ENCODE measurements at places on chromosomes 12 and 14.
A peak's percentile ranks its signal among the peaks of the same experiment; 100 is the strongest.

- no peak for DNase-seq
Observed at GRCh38 chr12:93786656-93787397, 109.7 kb downstream of the CRADD start.

DNA sequence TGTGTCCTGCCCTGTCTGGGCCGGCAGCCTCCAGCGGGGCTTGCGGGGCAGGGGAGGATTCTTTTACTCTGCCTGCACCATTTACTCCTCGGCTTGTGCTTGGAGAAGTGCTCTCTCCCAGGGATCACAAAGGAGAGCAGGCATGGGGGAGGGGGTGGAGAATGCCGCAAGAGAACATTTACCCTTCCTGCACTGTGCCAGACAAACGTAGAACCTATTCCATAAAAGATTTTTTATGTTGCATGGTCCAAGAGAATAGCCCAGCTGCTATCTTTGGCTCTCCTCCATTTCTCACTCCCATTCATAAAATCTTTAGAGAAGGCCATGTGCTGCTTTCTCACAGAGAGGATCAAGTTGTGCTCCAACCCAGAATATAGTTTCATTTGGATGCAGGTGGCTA lies 159.4 kb downstream of the SPTSSA start:
- peak; percentile 96 for DNase-seq

- peak; percentile 17 for DNase-seq
Observed at GRCh38 chr14:21917699-21918436, 244.2 kb upstream of the OR4E1 start.

DNA sequence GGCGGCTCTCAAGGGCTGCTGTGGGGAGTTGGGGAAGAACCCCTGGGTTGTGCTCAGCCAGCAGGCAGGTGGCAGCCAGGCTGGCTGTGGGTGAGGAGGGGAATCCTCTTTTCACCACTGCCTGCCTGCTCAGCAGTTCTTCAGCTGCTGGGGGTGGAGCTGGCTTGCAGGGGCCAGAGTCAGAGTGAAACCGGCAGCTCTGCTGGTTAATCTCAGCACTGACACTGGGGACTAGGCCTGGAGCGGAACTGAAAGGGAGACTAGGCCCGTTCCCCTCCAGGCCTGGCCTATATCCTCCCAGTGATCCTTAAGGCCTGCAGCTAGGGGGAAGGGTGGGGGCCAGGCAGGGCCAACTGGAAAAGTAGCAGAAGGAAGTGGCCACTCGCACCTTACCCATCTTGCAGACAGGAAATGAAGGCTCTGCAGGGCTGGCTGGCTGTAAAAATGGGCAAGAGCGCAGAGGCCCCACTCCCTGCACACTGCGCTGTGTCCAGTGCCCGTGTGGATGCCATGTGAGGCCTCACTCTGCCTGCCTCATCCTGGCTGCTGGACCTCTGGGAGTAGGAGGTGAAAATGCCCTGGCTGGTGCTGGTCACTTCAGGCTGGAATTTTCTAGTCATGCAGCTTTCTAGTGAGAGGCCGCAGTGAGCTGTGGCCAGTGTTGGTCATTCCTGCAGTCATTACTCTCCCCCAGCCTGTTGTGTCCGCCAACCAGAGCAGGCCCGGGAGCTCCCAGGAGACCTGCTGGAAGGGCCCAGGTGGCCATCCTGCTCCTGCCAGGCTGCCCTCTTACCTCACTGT lies 39.4 kb downstream of the SH2B3 start:
- DNase-seq = no peak

- no peak for DNase-seq
Observed at GRCh38 chr12:108403952-108404351, 64.8 kb upstream of the CMKLR1 start.

GRCh38 chr12:31494455-31494854 lies 96.5 kb downstream of the DENND5B start:
- DNase-seq = no peak

- peak; percentile 88 for DNase-seq
Observed at GRCh38 chr14:89303456-89304435, 113.3 kb downstream of the FOXN3 start.

- no peak for DNase-seq
Observed at GRCh38 chr14:69948351-69948750, 69.1 kb downstream of the SMOC1 start.

- no peak for DNase-seq
Observed at GRCh38 chr12:76876696-76877229, 2.1 kb downstream of the CSRP2 start.

DNA sequence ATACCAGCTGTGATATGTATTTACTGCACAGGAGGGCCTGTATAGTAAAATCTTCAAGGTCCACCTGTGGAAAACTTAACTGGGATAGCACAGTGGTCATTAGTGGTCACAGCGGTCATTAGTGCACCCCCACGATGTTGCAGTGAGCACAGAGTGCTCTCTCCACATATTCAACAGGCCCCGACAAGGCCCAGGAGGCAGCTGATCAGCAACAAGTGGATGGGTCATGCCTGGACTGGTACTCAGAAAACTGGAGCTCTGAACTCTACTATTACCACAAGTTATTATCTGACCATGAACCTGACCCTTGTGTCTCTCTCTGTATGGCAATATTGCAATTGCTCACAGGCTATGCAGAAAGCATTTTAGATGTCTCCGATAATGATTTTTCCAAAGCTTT lies 129.5 kb downstream of the SLC35F4 start:
- DNase-seq = no peak

DNA sequence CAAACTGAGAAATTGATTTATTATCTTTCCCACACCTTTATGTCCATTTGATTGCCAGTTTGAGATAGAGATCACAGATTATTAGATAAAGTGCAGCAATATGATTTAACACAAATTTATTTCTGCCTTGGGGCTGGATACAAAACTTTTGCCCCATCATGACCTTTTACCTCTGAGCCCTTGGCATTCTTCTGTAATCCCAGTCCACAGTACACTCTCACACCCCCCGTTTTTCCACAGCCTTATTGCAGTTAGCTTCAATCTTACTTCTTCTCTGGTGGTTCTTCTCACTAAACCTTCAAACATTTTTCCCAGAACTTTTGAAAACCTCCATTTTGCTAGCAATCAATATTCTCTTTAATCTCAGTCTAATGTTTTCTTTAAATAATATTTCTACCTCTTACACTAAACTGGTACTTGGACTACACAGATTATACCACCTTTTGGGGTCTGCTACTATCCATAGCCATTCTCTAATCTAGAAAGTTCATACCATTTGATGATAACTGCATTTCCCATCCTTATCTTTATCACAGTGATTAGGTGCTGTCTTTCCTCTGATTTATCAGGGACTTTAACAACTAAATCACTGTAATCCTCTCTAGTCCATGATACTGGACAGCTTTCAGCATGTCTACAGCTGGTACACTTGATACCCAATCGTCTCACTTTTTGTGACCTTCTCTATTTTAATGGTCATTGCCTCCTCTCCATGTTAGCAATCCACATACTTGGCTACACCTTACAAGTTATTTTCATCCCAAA lies 186.7 kb upstream of the PDE3A start:
- no peak for DNase-seq

DNA sequence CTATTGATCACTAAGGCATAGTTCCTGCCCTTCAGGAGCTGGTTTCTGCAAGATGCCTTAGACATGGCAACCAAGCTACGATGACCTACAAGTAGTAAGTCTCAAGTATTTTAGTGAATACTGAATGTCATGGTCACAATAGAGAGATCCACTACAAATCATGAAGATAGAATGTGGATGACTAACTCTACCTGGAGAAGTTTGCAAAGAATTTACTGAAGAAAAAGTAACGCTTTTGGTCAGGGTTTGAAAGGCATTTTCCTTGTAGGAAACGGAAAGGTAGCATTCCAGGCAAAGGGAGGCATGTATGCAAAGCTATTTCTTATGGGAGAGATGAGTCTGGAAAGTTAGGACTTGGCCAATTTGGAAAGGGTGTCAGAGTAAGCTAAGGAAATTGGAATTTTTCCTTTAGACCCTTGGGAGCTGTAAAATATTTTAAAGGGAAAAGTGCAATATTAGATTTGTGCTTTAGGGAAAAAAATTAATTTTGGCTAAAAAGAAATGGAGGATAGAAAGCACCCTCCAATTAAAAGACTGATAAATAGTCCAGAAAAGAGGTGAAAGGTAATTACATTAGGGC lies 377.5 kb downstream of the EGLN3 start:
- no peak for DNase-seq

- no peak for DNase-seq
Observed at GRCh38 chr14:89032086-89032649, 207.7 kb downstream of the TTC8 start.

- no peak for DNase-seq
Observed at GRCh38 chr12:2341871-2342270, 289.1 kb downstream of the CACNA1C start.

GRCh38 chr14:92687681-92688433 lies 60.6 kb downstream of the LGMN start:
- peak; percentile 65 for DNase-seq

Data from NCI-H1092 treated with DMSO at 0.1 percent for 48 hours (cell line).